BJ (cell line): ENCODE measurements at places on chromosomes 7 and 10.

DNA sequence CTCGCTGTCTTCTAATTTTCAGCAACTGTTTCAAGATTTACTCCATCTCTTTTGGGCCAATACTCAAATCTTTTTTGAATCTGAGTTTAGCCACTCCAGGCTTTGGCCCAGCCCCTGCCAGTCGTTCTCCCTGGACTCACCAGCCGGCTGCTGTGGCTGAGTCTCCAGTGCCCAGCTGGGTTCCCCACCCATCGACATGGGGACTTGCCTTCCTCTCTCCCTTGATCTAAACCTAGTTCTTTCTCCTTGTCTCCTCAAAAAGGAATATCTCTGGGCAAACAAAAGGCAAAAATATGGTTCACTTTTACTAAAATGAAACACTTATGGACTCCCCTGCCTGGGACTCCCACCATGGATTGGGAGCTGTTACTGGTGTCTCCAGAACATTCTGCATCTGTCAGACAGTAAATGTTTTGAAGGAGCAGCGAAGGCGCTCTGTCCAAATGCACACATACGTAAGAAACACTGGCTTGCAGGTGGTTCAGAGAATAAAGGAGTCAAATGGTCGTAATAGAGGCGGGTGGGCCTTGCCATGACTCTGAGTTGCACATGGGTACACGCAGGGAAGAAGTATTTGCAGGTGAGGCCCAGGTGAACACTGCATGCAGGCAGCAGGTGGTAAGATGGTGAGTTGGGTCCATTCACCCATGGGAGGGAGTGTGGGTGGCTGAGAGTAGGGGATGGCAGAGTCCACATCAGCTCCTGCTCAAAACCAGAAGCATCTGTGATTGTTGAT lies 35.5 kb upstream of the HABP2 start:
- DNase-seq: no peak

- DNase-seq: no peak
Measured at GRCh38 chr7:84799106-84799505, 387.8 kb downstream of the SEMA3D start.

- no peak for DNase-seq
Measured at GRCh38 chr7:47556511-47557180, 25.3 kb downstream of the TNS3 start.

GRCh38 chr10:1074052-1074747 lies 18.0 kb downstream of the WDR37 start:
- DNase-seq: no peak

DNA sequence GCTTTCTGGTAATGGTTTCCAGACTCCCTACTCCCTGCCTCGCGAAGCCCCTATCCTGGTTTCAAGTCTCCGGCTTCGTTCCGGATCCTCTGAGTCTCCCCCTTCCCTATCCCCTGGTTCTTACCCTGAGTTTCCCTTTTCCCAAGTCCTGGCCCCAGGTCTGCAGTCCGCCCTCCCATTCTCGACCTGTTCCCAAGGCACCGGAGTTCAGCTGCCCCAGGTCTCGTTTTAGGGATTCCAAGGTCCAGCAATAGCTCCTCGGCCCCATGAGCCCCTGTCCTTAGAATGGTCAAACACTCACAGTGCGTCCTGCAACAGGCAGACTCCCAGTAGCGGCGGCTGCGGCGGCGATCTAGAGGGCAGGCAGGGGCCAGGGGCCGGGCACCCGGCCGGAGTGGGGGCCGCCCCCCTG lies 274 bp downstream of the PITX3 start:
- no peak for DNase-seq

- DNase-seq: no peak
Measured at GRCh38 chr10:3255616-3256015, 83.0 kb upstream of the PITRM1 start.
